ENCODE measurements at places on chromosomes 3 and 15. TPM values are rescaled to one million over a fixed set of nuclear protein-coding genes. Genes with fewer than 3 reads are reported as not detected.
A peak's percentile ranks its signal among the peaks of the same experiment; 100 is the strongest.

Gene VWA5B2
- total RNA-seq = not detected

DNA sequence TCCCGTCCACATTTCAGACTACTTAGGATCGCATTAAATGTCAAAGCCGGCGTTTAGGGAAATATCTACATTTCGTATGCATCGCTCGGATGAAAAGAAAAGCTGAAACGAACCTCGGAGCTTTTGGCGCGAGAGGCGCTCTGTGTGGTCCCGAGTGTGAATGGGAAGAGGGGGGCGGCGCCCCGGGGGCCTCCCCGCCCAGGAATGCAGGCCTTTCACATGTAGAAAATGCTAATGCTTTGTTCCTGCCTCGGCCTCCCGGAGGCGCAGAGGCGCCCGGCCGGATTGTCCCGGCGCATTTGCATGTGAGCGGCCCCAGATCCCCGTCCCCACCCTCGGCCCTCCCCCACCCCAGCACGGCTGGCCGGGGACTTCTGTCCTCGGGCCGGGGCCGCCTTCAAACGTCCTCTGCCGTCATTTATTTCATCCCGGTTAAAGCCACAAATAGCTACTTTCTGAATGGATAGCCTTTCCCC, 37.0 kb upstream of the TRIM71 start:
- peak; percentile 21 for DNase-seq

DNA sequence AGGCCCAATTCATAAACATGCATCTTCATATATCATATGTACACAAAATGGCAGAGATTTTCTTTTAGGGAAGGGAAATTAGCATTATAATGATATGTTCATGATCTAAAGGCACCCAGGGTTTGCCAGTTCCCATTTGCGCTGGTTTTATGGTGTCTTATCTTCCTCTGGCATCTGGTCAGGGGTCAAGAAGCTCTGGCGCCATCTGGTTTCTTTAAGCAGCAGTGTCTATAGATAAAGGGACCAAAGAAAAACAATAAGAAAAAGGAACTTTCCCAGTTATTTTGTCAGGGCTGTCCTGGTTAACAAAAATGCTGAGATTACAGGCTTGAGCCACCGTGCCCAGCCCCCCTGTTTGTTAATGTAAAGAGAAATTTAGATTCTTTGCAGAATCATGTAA, 3.3 kb upstream of the DCP1A start:
- no peak for DNase-seq

Gene NME9
- not detected for total RNA-seq

Gene PATL2
- 8.6 TPM for total RNA-seq

GRCh38 chr3:72694398-72694797, 153.8 kb downstream of the SHQ1 start:
- no peak for DNase-seq

GRCh38 chr15:66763186-66764071, 61.4 kb downstream of the SMAD6 start:
- no peak for DNase-seq

DNA sequence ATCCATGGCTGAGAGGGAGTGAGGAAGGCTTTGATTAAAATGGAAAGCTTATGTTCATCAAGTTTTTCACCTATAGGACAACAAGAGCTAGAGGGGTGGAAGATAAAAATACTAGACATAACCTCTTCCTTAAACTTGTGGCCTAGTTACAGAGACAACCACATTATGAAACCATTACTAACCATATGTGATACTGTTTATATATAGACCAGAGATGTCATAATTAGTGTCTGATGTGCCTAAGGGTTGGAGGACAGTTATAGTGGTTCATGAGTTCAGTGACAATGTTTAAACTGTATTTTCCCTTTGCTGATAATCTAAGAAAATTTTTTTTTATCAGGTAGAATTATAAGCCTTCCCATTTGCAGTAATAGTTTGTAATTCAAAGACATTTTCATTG, 23.7 kb downstream of the PHLDB2 start:
- DNase-seq = no peak

Gene IRAK2
- 3.1 TPM for total RNA-seq
